ENCODE measurements at places on chromosomes 5 and 9.

- DNase-seq: no peak
These were observed 266.8 kb downstream of the AOPEP start for GRCh38 chr9:94993160-94993820.

- no peak for DNase-seq
These were observed 6.6 kb upstream of the FAT2 start for GRCh38 chr5:151597749-151598148.

GRCh38 chr9:19284729-19285128 is 54.2 kb downstream of the DENND4C start:
- no peak for DNase-seq

DNA sequence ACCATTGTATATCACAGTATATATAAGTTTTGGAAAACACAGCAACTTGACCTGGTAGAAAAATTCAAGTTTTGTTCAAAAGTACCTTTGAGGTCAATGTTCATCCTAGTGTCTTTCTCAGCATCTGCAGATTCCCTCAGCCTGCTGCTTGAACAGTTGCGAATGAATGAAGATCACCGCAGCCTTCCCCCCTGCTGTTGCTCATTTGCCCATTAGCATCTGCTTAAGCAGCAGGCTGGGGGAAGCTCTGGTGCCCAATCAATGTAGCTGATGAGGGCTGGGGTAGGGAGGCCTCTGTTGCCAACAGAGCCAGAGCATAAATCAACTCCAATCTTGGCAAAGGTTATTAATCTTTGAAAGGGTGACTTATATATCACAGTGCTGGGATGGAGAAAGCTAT is 586.5 kb upstream of the PTPRD start:
- no peak for DNase-seq

- DNase-seq: no peak
These were observed 22.7 kb downstream of the CHD1 start for GRCh38 chr5:98905857-98906688.

DNA sequence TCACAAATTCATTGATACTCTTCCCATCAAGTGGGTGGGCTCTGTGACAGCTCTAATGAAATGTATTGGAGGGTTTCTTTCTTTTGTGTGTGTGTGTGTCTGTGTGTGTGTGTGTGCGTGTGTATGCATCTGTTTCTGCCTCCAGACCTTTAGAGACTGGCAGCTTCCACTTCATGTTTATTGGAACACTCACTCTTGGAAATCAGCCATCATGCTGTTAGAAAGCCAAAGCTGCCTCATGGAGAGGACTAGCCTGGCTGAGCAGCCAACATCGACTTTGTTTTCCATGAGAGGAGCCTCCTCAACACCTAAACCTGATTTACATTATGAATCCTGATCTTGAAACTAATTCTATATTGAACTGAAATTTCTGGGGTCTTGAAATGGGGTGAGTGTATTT is 128.5 kb upstream of the FAM174A start:
- no peak for DNase-seq

Measured in prostate gland (tissue), 2 donors.